ENCODE measurements at places on chromosomes 16 and 17.

DNA sequence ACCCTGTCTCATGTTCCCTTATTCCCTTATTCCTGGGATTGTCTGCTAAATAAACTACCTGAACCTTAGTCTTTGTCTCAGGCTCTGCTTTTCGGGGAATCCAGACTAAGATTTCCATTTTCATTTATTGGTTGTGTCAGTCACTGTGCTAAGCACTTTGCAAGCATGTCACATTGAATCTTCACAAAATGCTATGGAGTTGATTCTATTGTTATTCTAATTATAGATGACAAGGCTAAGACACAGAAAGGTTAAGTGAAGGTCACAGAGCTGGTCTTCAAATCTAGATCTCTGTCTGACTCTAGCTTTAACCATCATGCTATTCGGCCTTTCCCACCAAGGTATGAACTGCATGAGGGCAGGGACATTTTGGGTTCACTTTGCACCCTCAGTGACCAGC lies 13.4 kb upstream of the CES5A start:
- DNase-seq: no peak

GRCh38 chr17:80424261-80424660 lies 9.3 kb downstream of the ENDOV start:
- no peak for DNase-seq

GRCh38 chr16:65538976-65539375 lies 417.1 kb upstream of the CDH11 start:
- no peak for DNase-seq

- no peak for DNase-seq
These were observed 71.6 kb upstream of the SMIM36 start for GRCh38 chr17:55582897-55583296.

DNA sequence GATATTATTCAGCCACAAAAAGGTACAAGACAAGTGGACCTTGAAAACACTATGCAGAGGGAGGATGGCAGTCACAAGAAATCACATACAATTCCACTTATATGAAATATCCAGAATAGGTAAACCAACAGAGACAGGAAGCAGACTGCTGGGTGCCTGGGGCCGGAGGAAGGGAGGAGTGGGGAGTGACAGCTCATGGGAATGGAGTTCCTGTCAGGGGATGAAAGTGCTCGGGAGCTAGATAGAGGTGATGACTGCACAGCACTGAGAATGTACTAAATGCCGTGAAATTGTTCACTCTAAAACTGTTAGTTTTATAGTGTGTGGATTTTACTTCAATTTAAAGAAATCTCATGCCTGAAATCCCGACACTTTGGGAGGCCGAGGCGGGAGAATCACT lies 74.2 kb upstream of the MED9 start:
- DNase-seq: no peak

GRCh38 chr16:84967828-84968227 lies 43.5 kb downstream of the ZDHHC7 start:
- DNase-seq: no peak

DNA sequence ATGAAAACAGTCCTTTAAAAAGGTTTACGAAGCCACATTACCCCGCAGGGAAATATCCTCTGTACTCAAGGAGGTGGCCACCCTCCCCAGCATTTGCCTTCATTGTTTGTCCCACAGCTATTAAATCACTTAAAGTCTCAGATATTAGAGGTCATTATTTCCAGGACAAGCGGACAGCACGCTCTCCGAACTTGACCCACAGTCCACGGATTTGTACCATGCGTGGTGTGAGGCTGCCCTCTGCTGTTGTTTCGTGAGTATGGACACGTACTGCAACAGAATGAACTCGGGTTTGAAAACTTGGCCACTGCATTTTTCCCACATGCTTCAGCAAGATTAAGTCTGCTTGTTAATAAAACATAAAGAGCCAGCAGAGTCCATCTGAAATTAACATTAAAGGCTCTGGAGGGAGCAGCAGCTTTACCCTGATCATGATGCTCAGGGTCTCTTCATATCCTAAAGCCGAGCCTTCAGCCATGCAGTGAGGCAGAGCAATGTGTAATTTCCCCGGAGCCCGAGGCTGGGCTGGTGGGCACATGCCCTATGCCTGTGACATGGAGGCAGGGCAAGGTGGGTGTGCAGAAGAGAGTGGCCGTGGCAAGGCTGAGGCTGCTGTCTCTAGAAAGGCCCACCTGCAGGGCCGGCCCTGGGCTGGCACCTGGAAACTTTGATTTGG lies 19.7 kb downstream of the MEAK7 start:
- DNase-seq: no peak

All from activated CD8-positive, alpha-beta memory T cell treated with anti-CD3 and anti-CD28 coated beads for 24 hours (primary cell).